ENCODE measurements at places on chromosomes 12 and 14. TPM values are rescaled to one million over a fixed set of nuclear protein-coding genes. Genes with fewer than 3 reads are reported as not detected.

Gene PIWIL1
- not detected for total RNA-seq

Gene LGR5
- 0.10 TPM for total RNA-seq

Gene ADCY6
- total RNA-seq: 113 TPM

- no peak for DNase-seq
Measured at GRCh38 chr12:87200289-87200979, 828.8 kb downstream of the C12orf50 start.

GRCh38 chr12:93762059-93762719 is 85.0 kb downstream of the CRADD start:
- no peak for DNase-seq

GRCh38 chr12:93957870-93958269 is 190.5 kb upstream of the PLXNC1 start:
- DNase-seq: no peak

DNA sequence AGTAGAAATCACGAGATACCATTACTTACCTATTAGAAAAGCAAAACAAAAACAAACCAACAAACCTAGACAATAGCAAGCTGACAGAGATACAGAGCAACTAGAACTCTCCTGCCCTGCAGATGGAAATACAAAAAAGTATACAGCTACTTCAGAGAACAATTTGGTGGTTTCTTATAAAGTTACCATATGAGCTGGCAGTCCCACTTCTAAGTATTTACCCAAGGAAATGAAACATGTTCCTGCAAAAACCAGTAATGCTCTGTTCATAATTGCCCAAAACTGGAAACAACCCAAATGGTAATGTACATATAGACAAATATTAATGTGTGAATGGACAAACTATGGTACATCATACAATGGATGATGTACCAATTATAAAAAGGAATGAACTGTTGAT is 31.7 kb downstream of the FUT8 start:
- no peak for DNase-seq

DNA sequence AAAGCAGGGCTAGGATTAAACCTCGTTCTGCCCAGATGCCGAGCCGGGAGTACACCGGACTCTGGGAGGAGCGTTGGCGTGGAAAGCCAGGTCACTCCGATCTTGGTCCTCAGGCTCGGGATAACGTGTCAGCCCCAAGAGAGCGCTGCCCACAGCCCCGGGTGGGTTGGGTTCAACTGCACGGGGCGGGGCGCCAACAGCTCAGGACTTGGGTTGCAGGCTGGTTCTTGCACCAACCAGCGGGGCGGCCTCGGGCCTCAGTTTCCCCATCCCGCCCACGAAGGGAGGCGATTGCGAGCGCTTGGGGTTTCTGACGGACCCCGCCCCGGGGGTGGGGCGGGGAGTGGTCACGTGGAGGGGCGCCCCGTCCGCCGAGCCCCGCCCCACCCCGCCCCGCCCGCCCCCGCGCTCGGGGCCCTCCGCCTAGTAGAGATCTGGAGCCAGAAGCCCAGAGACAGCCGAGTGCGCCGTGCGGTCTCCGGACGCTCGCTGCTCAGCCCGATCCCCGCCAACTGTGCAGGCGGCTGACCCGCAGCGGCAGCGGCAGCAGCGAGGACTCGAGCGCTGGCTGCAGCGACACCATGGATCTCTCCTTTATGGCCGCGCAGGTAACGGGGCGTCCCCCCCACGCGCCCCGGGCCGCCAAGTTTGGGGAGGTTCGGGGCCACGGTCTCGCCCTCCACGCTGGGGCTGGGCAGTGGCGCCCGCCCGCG is at the start of gene C14orf132:
Gene C14orf132, plus strand, starts transcription at position 443 of the 713 bp plus-strand sequence. Its CDS starts 139 bp downstream, at position 582.
- DNase-seq: peak; percentile 73

DNA sequence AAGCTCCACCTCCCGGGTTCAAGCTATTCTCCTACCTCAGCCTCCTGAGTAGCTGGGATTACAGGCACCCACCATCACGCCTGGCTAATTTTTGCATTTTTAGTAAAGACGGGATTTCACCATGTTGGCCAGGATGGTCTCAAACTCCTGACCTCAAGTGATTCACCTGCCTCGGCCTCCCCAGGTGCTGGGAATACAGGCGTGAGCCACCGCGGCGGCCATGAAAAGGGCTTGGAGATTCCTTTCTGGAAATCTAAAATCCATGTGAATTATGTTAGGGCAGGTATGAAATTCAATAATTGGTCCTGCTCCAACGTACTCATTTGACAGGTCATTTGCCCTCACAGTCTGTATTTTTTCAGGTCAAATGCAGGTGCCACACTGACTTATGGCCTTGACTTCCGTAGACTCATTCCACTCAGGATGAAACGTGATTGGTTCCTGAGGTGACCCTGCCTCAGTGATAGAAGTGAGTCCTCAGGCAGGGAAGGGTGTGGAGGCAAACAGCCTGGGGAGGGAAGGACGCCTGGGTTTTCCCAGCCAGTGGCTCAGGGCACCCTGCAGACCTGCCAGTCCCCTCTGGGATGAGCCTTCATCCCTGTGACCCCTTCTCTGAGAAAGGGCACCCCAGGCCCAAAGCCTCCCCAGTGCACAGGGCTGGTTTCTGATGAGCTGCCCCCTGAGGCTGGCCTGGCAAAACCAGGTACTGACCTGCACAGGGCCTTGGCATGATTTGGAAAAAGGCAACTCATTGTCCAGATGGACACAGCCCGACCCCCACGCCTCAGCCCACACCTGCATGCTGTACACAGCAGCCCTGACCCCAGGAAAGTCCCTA is 48.7 kb downstream of the PSMA6 start:
- DNase-seq: no peak

- no peak for DNase-seq
Measured at GRCh38 chr12:66665435-66665985, 13.4 kb downstream of the GRIP1 start.

DNA sequence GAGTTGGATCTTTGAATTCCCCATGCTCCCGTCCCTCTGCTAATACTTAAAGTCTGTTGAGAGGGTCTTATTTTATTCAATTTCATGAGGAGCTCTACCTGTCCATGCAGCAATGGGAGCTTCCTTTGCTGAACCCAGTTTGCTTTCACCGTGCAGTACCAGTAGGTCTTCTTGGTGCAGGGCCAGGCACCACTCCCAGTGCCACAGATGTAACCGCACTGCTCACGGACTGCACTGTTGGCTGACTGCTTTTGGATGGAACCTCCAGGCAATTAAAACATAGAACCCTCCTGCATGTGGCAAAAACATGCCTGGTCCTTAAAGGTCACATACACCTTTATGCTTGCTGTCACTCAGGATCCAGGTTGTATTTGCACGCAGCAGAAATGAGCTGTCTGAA is 9.3 kb upstream of the CABP1 start:
- no peak for DNase-seq

DNA sequence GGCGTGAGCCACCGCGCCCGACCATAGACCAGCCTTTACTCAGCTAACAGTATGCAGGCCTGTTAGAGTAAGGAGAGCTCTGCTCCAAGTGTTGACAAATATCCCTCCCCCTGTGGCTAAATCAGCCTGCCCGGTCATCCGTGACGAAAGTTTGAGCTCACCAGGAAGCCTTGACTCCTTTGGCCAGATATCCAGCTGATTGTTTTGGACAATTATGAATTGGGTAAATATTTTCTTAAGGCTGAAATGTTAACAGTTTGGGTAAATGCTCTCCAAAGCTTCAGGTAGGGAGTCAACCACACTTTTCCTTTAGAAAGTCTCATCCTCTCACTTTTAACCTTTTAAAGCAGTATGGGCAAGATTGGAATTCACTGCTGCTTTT is 157.9 kb downstream of the PAWR start:
- DNase-seq: no peak

DNA sequence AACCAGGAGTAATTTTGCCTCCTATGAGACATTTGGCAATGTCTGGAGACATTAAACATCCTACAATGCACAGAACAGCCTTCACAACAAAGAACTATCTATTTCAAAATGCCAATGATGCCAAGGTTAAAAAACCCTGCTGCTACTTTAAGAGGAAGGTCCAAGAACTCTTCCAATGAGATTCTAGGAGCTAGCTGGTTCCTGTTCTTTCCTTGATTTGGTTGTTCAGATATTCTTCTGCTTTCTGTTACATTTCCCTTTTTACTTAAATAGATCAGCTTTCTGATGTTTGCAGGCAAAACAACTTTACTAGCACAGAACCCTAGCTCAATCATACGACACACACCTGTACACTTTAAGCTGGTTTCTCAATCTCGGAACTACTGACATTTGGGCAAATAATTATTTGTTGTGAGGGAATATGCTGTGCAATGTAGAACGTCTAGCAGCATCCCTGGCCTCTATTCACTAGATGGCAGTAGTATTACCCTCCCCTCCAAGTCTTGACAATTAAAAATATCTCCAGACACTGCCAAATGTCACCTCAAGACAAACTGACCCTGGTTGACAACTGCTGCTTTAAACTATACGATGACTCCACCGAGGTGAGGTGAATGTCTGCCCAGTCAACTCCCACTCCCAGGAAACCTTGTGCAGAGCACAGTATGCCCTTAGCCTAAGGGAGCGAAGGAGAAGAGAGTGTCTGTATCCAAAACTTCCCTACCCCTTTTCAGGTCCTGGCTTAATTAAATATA is 4.4 kb downstream of the BLTP3B start:
- DNase-seq: no peak

- DNase-seq: no peak
Measured at GRCh38 chr12:29726741-29727348, 56.9 kb downstream of the TMTC1 start.

- DNase-seq: no peak
Measured at GRCh38 chr12:123599721-123600120, 2.2 kb upstream of the DDX55 start.

GRCh38 chr14:61516964-61517653 is 178.2 kb upstream of the HIF1A start:
- DNase-seq: no peak

- no peak for DNase-seq
Measured at GRCh38 chr14:91732859-91733477, 1.1 kb upstream of the CATSPERB start.

DNA sequence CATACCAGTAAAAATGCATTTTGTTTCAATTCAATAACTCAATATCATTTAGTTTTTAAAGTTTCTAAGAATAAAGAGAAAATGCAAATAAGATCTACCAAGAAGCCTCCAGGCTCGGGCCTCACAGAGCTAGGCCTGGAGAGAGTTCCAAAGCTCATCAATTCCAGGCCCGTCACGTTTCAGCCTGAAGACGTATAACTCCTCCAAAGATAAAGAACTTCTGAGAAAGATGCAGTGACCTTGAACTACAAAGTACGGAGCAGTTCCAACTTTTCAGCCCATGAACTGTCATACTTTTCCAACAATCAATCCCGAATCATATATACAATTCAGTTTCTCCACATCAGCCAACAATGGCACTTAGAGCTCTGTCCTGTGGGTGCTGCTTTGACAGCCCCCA is 17.8 kb downstream of the CORO1C start:
- DNase-seq: no peak

- DNase-seq: no peak
Measured at GRCh38 chr14:35956376-35957085, 130.4 kb downstream of the BRMS1L start.

GRCh38 chr14:63290741-63291430 is 27.8 kb downstream of the GPHB5 start:
- no peak for DNase-seq

DNA sequence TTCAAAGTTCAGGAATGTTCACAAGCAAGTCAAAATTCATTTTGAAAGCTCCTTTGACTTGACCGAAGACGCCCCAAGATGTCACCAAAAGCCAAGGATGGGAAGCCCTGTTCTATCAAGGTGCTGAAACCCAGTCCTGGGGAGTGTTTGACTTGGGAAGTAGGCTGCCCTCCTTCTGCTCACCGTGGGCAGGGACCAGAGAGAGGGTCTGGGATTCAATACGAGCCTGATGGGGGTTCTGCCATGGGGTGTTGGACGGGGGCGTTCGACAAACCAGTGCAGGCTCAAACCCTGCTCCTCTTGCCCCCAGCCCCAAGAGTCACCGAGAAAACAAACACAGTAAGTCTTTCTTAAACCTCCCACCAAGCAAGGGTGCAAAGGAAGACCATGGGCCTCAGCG is 150.1 kb upstream of the DIO3 start:
- DNase-seq: no peak

- no peak for DNase-seq
Measured at GRCh38 chr14:46686652-46687051, 35.1 kb upstream of the RPL10L start.

- no peak for DNase-seq
Measured at GRCh38 chr12:101414533-101415119, 7.1 kb upstream of the ARL1 start.

DNA sequence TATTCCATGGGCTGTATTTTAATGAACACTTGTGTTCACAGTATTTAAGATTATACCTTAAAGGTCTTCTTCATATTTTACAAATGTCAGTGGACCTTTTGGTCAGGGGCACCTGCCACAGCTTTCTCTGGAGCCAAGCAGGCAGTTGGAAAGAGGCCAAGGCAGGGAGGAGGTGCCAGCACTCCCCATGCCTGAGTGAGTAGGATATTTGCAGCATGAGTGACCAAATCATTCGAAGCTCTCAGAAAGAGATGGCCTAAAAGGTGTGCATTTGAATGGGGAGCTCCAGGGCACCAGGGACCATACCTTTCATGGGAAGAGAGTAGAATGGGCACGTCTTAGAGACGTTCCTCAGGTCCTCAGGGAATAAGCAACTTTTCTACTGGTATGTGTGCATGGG is 121.6 kb downstream of the GPR135 start:
- peak; percentile 34 for DNase-seq

GRCh38 chr12:123895451-123895850 is 77.2 kb downstream of the CCDC92 start:
- DNase-seq: no peak

DNA sequence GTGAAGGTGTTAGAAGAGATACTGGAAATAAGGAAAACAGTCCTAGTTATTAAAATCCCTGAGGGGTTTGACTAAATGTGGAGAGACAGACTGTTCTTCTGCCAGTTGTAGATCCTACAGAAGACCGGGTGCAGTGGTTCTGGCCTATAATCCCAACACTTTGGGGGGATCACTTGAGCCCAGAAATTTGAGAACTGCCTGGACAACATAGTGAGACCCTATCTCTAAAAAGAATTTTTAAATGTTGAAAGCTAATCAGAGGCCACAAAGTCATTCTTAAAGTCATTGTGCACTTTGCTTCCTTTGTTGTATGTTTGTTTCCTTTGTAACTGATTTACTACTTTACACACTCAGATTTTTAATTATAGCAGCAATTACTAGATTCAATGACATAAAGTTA is 61.2 kb upstream of the RASSF3 start:
- no peak for DNase-seq

GRCh38 chr12:110565894-110566871 is 16.9 kb downstream of the PPTC7 start:
- DNase-seq: no peak

DNA sequence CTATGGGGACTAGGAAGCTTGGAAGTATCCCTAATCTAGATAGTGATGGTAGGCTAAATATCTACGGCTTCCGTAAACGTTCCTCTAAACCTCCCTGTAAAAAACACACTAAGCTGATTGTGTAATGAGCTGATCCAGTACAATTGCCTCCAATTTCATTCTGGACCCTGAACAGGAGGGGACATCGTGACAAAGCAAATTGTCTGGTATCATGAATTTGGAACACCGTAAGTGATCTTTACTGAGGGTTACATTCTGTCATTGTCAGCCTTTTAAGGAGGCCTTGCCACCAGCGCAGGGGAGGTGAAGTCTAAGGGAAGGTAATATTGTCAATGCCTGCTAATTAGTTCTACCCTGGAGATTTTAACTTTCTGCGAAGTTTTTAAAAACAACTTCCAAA is 487 bp upstream of the MGST1 start:
- no peak for DNase-seq

- DNase-seq: no peak
Measured at GRCh38 chr14:59101476-59101875, 87.0 kb upstream of the DAAM1 start.

All from left cardiac atrium (tissue), 4 donors.